CD4-positive, alpha-beta T cell treated with Interleukin-17A for 1 hour (primary cell): ENCODE measurements at places on chromosomes 4 and X.

DNA sequence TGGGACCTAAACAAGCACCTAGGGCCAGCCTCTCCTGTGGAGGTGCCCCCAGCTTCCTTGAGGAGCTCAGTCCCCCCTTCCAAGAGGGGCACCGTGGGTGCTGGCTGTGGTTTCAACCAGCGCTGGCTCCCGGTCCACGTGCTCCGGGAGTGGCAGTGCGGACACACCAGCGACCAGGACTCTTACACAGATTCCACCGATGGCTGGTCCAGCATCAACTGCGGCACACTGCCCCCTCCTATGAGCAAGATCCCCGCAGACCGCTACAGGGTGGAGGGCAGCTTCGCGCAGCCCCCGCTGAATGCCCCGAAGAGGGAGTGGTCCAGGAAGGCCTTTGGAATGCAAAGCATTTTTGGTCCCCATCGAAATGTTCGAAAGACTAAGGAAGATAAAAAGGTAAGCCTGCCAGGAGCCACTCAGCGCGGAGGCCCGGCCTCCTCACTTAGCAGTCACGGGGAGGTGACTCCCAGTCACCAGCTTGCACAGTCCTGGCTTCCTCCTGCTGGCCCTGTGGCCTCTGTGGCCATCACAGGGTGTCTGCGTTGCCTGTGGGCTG lies 24.9 kb downstream of the RGS12 start:
- no peak for DNase-seq

DNA sequence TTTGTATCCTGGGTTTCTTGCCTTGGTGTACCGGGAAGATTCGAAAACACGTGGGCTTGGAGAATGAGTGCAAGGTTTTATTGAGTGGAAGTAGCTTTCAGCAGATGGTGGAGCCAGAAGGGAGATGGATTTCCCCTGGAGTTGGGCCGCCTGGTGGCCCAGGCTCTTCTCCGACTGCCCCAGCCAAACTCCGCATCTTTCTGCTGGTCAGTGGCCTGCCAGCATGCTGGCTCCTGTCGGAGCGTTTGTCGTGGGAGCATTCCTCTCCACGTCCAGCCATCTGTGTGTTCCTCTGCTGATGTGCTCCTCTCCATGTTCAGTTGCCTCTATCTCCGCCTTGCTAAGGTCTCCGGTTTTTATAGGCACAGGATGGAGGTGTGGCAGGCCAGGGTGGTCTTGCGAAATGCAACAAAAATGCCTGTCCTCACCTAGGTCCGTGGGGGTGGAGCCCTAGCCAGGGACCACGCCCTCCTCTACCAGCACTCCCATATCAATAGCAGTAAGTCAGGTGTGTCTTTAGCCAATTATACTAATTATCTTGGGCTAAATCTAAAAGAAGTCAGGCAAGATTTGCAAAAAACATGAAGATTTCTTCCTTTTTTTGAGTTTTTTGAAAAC lies 745.8 kb upstream of the AMOT start:
- no peak for DNase-seq

GRCh38 chr4:54540931-54541330 lies 116.8 kb upstream of the KIT start:
- no peak for DNase-seq

GRCh38 chr4:145446184-145446583 lies 35.5 kb upstream of the SMAD1 start:
- no peak for DNase-seq

- DNase-seq = no peak
Observed at GRCh38 chr4:8547108-8547911, 32.9 kb upstream of the GPR78 start.

- DNase-seq = no peak
Observed at GRCh38 chrX:13258052-13258444, 61.8 kb downstream of the ATXN3L start.

DNA sequence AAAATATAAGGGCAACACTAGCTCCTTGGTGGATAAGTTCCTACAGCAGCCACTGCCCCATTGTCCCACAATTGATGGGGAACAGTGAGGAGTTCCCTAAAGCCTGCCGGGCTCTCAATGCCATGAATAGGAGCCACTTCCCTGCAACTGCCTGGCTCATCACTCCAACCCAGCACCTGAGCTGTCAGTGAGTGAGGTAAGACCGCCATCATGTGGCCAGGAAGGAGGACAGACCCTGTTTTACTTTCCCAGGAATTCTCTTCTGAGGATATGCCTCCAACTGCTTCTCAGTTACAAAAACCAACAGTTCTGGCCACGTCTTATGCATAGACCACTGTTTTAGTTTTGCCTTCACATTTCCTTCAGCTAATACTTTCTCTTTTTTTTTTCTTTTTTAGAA lies 45.5 kb downstream of the SRPX start:
- DNase-seq = no peak

- no peak for DNase-seq
Observed at GRCh38 chr4:64000241-64000640, 409.0 kb downstream of the TECRL start.
